ENCODE measurements at places on chromosomes 13 and 19. TPM values are rescaled to one million over a fixed set of nuclear protein-coding genes. Genes with fewer than 3 reads are reported as not detected.

DNA sequence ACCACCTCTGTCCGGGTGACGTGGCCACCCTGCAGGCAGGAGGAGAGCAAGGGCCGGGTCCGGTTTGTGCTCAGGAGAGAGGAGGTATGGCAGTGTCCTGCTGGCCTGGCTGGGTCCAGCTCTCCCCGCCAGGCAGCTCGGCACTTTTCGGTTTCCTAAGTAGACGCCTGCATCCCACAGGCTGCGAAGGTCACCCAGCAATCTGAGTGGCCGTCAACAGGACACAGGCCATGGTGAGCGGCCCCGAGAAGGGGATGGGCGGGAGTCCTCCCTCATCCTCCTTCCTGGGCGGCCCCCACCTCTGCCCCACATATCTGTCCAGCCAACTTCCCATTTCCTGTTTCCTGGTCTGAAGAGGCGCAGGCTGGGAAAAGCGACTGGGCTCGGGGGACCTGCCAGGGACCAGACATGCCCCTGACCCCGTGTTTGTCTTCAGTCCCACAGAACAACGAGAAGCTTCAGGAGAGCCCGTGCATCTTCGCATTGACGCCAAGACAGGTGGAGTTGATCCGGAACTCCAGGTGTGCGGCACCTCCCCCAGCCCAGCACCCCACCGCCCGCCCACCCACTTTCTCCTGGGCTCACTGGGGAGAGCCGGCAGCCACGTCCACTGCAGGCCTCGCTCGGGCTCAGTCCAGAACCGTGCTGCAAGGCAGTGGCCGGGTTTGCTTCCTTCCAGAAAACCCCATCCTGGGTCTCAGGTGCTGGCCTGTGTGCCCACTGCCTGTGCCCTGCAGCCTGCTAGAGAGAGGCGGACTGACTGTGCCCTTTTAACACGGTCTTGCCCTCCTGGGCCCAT is 16.3 kb downstream of the PIAS4 start:
- DNase-seq = no peak

DNA sequence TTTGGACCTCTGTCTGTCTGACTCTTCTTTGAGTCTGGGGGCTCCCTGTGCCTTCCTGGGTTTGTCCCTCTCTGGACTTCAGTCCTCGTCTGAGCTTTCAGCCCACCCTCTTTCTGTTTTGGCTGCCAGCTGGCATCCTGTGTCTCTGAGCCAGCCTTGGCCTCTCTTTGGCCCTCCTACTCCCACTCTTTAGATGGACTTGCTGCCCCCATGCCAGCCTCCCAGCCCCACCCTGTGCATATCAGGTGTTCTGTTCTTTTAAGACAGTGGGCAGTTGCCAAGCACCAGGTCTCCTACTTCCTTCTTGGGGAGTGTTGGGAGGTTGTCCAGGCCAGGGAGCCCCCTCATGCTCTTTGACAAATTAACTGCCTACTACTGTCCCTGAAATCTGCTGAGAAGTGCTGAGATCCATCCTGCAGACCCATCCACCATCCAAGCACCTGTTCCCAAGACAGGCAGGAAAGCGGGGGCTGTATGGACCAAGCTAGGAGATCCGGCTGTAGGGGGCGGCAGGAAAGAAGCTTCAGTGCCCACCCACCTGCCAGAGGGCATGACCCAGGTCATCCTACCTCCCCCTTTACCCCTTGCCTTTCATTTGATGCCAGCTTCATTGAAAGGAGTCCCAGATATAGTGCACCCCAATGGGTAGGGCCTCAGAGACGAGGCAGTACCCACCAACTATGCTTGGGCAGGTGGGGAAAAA is 9.6 kb downstream of the CIC start:
- DNase-seq = no peak

DNA sequence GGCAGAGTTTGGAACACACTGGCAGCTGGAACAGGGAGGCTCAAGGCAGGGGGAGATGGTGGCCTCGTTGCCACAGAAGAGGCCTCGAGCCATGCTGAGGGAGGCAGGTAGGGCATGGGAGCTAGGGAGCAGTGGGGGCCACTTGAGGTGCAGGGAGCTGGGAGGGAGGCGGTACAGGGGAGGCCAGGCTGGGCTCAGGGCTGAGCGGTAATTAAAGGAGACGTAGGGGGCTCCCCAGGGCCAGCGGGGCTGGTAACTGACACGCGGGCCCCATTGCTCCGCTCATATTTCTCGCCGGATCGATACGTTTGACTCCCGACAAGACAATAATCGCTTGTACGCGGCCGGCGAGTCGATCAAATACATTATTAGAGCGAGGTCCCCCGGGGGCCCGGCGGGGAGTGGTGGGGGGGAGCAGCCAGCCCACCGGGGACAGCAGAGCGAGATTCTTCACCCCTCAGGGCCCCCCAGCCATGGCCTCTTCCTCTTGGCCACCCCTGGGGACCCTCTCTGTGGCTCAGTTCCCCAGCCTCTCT is 2.4 kb upstream of the POU2F2 start:
- no peak for DNase-seq

DNA sequence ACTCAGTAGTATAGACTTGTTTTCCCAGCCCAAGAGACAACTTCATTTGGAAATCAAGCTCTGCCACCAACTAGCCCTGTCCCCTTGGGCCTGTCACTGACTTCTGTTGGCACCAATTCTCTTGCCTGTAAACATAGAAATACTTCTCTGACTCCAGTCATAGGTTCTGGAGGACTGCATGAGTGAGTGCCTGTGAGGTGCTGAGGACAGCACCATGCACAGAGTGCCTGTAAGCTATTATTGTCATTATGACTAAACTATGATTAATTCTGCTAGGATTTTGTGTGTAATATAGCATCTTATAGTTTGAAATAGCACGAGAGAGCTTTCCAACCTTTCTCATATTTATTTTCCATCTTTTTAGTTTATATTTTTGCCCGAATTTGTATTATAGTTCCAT is 247.9 kb downstream of the MYO16 start:
- no peak for DNase-seq

DNA sequence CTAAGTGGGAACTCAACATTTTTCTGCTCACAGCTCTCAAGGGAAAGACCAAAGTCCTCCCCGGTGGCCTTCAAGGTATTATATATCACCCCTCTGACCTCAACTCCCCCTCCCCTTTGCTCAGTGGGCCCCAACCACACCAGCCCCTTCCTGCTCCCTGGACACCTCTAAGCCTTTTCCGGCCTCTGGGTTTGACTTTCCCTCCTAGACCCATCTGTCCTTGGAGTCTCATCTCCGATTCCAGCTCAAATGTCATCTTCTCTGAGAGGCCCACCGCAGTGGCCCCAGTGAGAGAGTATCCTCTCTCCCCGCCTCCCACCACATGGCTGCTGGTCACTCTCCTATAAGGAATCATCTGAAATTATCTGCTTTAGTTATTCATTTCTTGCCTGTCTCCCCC is 941 bp upstream of the UHRF1 start:
- DNase-seq = no peak

The ZNF177 gene
- 1.1 TPM for total RNA-seq

The MCF2L gene
- total RNA-seq = 8.0 TPM

The APLP1 gene
- total RNA-seq = 8.6 TPM

The PDE4A gene
- 7.0 TPM for total RNA-seq

The GPC6 gene
- total RNA-seq = 92.6 TPM

Data from fibroblast of the aortic adventitia (primary cell).